Activated CD4-positive, CD25-positive, alpha-beta regulatory T cell (primary cell): ENCODE measurements at places on chromosomes 5 and 9.

DNA sequence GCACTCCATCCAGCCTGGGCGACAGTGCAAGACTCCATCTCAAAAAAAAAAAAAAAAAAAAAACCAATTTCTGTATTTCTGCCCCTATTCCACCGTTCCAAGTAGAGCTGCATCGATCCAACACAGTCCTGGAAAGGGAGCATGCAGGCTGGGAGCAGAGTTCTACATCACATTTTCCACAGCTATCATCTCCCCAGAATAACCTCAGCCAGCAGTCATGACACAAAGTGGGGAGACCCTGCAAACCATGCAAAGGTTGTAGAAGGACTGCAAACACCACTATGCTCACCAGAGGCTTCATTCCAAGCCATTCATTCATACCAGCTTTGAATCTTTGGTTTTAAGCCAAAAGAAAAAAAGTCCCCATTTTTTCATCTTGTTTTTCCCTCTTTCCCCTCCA, 20.8 kb upstream of the ZNF354A start:
- DNase-seq = no peak

- no peak for DNase-seq
Observed at GRCh38 chr9:76906647-76906975, 697 bp upstream of the PRUNE2 start.

DNA sequence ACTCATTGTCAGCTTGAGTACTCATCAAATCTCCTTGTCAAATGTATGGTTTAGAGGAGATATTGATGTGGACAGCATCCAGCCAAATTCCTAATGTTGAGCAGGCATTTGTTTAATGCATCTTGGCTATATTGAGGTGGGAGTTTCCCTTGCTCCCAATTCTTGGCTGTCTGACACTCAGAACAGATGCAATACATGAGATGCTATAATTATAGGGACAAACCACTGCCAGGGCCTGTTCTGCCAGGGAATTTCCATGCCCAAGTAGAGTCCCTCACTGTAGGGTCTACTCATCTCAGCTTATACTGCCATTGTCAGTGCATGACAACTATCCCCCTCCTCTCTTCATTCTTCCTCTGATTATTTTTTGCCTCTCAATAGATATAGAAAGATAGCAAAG, 392.0 kb upstream of the KCNN2 start:
- no peak for DNase-seq

DNA sequence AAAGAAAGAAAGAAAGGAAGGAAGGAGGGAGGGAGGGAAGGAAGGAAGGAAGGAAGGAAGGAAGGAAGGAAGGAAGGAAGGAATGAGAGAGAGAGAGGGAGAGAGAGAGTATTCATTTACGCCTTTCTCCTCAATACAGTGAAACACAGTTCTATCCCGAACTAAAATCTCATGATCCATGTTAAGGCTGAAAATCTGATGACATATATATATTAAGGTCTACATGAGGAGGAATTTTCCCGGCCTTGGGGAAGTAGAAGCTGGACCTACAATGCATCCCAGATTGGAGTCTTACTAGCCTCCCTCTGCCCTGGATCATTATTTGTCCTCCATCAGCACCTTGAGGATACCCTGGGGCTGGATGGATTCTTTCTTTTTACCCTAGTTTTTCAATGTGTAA, 95.1 kb upstream of the DAPK1 start:
- DNase-seq = no peak

DNA sequence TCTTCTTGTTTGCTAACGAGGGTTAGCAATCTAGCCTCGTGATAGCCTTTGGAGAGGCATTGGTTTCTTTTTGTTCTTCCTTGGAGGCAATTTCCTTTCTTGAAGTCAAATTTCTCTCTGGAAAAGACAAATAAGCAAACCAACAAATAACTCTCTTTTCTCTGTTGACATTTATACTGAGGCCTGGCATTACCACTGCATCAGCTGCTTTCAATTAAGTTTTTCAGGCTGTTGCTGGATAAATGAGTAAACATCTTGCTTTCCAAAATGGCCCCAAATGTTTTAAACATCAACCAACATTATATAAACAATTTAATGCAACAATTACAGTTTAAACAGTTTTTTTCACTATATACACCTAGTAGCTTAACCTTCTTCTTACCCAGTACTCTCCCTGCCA, 264.4 kb downstream of the HTR1A start:
- no peak for DNase-seq

DNA sequence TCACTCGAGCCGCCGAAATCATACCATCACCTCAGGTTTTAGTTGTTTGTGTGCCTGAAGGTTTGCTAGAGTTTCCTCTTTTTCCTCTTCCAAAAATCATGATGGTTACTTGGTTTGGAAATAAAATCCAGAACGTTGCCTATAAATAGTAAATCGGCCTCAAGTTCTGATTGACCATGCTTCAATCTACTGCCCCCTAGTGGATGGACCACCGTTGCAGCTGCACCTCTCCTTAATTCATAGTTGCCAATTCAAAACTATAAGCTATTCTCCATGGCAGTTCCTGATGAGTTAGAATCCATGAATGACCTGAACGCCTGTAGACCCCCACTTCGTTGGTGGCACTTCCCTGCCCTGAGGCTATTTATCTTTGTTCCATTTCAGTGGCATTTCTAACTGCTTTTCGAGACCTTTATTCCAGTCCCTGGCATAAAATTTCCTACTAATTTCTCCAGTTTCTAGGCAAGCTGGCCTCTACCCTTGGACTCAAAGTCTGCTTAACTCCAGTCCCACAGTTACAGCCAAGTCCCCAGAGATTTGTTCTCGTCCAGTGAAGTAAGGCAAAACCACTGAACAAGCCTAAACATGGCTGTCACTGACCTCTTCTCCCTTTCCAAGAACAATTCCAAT, 422.6 kb downstream of the EFNA5 start:
- DNase-seq = no peak

DNA sequence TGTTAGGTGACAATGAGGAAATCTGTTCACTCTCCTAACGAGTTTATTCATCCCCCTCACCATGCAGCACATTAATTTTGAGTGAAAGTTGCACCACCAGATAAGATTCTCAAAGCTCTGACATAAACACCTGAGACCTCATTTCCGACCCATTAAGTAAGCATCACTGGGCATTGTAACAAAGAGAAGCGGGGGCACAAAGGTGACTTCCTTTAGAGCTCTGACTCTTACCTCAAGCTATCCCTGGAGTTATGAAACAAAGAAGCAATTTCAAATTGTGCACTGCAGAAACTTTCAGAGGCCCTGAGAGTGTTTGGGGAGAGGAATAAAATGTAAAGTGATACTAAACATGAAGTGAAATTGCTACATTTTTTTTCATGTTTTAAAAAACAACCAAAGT, 29.5 kb downstream of the C5orf15 start:
- no peak for DNase-seq

DNA sequence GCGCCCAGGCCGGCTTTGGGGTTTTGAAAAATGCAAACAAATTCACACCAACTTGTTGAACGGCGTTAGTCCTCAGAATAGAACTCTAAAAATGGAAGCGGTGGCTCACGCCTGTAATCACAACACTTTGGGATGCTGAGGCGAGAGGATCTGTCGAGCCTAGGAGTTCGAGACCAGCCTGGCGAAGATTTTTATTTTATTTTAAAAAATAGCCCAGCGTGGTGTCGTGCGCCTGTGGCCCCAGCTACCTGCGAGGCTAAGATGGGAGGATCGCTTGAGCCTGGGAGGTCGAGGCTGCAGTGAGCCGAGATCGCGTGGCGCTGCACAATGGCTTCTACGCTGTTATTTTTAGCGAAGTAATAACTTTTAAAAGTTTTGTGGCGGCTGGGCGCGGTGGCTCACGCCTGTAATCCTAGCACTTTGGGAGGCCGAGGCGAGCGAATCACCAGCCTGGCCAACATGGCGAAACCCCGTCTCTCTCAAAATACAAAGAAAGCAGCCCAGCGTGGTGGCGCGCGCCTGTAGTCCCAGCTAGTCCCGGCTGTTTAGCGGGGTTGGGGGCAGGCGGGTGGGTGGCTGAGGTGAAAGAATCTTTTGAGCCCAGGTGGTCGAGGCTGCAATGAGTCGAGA, 694 bp upstream of the PLIN2 start:
- peak; percentile 13 for DNase-seq
